Lower leg skin (tissue), 4 donors: ENCODE measurements at places on chromosomes 16 and 17. TPM values are rescaled to one million over a fixed set of nuclear protein-coding genes. Genes with fewer than 3 reads are reported as not detected.

The ASGR2 gene
- total RNA-seq = 9.7 TPM

DNA sequence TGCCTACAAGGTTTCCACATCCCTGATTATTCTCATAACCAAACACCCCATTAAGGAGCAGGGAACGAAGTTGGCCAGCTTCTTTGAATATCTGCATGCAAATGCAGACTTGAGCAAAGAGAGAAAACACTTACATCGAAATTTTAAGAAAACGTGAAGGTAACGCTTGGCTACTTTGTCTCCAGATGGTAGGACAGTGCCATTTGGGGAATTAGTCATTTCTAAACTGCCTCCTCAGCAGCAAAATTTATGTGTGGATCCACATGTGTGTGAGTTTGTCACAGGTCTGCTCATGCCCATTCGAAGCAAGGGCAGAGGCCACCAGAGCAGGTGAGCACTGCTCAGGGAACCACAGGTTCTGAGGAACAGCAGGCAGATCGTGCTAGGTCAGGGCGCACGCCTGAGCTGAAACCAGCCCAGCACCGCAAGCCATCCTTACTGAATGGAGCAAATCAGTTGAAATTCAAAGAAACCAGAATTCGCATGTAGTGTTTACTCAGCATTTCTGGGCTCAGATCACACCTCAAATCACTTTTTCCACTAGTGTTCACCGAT lies 80.1 kb downstream of the SOCS1 start:
- DNase-seq = no peak

DNA sequence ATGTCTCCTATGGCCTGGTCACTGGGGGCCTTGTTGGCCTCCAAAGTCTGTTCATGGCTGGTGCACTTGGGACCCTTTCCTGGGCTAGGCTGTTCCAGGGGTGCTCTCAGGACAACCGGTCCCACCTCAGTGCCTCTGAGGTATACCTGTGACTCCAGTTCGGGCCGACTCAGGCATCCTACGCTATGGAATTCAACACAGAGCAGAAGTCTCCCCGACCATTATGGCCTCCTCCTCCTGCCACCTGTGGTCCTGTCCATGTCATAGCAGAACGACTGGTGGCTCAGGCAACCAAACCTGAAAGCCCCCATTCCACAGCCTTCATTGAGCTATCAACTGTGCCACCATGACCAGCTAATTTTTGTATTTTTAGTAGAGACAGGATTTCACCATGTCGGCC lies 8.5 kb upstream of the PSMD7 start:
- no peak for DNase-seq

DNA sequence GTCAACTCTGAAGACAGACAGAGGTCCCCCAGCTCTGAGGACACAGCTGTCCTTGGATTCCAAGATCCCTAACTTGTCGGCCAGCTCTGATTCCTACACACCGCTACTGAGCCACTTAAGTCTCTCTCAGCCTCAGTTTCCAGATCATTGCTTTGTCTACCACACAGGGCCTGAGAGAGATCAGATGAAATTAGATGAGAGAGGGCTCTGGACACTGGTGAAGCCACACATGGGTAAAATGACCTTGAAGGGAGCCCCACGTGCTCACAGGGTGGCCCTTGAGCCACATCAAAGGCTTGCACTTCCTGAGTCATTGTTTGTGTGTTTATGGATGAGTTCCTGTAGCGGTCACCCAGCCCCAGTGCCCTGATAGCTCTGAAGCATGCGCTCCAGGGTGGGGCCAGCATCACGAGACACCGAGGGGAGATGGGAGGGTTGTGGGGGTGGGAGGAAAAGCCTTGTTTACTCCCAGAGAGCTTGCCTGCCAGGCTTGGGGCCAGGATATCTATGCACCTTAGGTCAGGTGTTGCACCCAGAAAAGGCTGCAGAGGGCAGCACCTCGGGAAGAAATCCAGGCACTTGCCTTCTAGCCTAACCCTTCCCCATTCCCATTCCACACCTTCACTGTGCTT lies 32.7 kb upstream of the SLC6A2 start:
- DNase-seq = no peak
